ENCODE measurements at places on chromosomes 7 and 10. TPM values are rescaled to one million over a fixed set of nuclear protein-coding genes. Genes with fewer than 3 reads are reported as not detected.

DNA sequence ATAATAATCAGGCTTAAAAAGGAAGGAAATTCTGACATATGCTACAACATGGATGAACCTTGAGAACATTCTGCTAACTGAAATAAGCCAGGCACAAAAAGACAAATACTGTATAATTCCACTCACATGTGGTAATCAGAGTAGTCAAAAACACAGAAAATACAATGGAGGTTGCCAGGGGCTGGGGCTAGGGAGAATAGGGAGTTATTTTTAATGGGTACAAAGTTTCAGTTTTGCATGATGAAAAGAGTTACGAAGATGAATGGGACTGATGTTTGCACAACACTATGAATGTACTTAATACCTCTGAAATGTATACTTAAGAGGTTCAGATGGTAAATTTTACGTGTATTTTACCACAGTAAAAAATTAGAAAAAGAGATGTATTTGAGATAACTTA is 145.6 kb downstream of the DOCK4 start:
- DNase-seq = no peak

- DNase-seq = no peak
Measured at GRCh38 chr7:121558288-121558687, 162.2 kb upstream of the FAM3C start.

- peak; percentile 11 for DNase-seq
Measured at GRCh38 chr7:5755704-5756504, 25.6 kb downstream of the RNF216 start.

DNA sequence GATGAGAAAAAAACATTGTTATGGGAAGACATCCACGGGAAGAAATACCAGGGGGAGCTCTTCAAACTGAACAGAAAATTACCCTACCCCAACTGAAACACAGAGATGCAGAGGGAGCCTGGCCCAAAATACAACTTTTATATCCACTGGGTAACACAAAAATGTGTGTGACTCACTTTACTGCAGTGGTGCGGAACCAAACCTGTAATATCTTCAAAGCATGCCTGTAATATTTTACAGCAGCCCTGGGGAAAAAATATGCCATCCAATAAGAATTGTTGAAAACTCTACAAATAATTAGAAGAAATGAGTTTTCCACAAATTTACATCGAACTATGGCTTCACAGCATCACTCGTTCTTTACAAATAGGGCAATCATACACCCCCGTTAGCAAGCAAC is 49.8 kb upstream of the SRRM3 start:
- DNase-seq = no peak

DNA sequence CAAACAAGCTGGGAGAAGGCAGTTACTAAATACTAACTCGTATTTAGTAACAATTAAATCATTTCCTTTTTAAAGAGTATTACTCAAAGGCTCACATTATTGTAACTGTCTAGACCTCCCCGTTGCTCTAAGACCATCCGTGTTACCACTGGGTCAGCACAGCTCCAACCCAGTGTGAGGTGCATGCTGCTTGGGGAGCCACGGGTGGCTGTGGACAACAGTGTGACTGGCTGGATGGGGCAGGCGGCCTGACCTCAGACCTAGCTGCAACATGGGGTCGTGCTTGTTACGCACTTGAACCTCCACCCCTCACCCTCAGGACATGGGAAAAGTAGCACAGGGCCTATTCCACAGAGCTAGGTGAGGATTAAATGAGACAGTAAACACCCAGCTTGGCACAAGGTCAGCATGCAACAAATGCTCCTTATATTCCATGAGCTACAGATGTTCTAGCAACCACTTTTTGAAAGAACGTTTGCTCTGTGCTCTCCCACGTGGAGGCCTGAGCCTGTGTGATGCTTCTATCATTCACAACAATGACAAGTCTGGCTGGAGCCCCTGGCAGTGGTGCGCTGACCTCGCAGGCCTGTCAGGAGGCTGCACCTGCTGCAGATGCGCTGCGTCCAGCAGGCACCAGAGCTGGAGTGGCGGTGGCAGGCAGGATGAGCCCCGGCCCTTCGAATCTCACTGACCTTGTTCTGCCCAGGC is 135.7 kb downstream of the PKD1L1 start:
- DNase-seq = no peak

GRCh38 chr7:149827089-149827981 is 10.8 kb upstream of the ZNF862 start:
- no peak for DNase-seq

DNA sequence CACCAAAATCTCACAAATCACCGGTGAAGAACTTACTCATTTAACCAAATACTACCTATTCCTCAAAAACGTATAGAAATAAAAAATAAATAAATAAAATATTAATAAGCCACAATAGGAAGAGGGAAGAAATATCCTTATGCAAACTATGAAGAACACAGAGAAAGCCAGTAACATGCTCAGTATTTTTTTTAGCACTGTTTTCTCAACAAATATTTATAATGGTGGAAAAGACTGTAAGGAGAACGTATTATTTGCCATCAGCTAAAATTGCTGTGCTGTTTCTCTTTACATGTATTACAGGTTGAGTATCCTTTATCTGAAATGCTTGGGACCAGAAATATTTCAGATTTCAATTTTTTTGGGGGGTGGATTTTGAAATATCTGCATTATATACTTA is 21.0 kb downstream of the KIAA1217 start:
- no peak for DNase-seq

GRCh38 chr10:127982601-127983000 is 75.7 kb downstream of the PTPRE start:
- no peak for DNase-seq

DNA sequence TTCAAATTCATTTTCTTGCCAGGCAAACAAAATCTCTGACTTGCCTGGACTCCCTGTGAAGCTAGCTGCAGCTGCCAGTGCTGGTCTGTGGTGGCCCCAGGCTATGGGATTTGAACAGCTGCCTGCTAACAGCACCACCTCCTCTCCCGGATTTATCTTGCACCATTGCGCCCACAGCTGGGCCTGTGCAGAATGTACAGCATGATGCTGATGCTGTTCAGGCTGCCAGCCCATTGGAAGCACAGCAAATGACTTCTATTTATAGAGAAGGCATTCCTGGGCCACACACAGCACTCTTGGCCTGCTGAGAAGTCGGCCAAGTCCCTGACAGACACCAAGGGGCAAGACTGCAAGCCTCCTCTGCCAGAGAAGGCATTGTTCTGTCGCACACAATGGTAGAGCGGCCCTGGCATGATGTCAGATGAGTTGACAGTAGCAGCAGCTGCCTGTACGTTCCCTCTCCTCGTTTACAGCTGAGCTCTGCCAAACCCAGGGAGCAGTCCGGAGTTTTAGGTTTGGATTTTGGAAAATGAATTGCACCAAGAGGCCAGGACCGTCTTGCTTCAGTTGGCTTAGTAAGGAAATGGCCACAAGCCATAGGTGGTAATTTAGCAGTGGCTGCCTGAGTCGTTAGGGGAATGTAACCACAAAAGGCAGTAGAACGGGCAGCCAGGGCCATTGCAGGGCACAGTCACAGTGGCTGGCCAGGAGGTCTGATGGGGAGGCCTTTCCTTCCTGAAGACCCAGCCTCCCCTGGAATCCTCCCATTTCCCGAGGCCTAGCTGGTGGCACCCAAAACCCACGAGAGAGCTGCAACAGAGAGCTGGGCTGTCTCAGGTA is 38.5 kb downstream of the MTURN start:
- DNase-seq = peak; percentile 67

DNA sequence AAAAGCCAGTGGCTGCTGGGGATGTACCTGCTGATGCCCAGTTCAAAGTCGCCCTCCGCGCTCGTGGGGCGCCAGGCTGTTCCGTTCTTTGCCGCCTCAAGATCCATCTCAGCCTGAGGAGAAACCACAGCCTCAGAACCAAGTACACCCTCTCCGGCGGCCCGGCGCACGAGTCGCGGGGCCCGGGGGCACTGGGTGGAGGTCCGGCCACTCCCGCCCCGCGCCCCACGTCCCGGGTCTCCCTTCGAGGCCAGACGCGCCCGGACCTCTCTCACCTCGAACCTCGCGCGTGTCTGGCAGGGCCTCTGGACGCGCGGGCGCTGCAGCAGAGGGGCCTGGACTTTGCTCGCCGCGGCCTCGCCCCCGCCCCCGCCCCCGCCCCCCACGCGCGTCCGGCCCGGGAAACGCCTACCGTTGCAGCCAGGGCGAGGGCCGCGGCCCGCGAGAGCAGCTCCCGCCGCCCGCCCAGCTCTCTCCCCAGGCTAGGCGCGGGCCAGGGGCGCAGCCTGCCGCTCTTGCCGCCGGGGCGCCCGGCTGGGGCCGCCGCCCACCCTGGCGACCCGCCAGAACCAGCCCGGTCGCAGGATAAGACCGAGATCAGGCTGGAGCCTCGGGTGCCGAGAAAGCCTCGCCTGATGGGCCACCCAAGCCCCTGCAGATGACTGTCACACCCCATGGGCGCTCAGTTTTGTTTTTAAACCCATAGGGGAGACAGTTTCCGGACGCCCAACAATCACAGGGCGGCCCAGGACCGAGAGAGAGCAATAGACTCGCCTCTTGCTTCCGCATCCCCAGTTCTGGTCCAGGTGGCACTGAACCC is at the start of gene ABCB4:
Gene ABCB4, minus strand, starts transcription at position 322 of the 820 bp plus-strand sequence. Its CDS starts 215 bp downstream, at position 107.
- DNase-seq = no peak

GRCh38 chr10:126352453-126352852 is 35.8 kb downstream of the ADAM12 start:
- no peak for DNase-seq

GRCh38 chr7:14191686-14192098 is 202.2 kb upstream of the ETV1 start:
- no peak for DNase-seq

GRCh38 chr7:130270947-130271800 is 4.5 kb downstream of the CPA2 start:
- no peak for DNase-seq

DNA sequence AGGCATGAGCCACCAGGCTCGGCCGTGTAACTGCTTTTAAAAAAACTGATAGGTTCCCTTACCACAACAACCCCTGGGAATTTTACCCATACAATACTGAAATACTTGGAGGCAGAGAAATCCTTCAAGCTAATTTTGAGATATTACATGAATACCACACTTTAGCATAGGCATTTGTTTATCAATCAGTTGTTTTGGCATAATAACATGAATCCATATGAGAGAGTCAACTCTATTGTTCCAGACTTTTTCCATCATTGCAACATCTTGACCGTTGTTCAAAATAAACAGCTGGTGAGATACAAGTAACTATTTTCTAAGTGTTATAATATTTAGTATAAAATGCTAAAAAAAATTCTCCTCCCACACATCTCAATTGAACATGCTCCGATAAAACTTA is 36.8 kb downstream of the LAMB4 start:
- no peak for DNase-seq

DNA sequence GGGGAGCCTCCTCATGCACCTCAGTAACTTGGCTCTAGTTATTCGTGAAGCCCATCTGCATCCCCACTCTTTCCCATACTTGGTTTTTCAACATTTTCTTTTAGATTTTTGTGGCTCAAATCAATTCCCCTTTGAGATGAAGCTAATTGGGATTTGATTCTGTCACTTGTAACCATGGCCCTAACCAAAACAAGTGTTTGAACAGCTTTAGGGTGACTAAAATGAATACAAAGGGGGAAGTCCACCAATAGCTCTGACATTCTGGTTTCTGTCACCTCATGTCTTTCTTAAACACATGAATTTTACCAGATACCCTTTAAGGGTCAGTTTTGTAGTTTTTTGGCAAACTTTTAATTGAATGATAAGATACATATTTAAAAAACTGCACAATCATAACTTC is 87.0 kb downstream of the PCGF5 start:
- no peak for DNase-seq

DNA sequence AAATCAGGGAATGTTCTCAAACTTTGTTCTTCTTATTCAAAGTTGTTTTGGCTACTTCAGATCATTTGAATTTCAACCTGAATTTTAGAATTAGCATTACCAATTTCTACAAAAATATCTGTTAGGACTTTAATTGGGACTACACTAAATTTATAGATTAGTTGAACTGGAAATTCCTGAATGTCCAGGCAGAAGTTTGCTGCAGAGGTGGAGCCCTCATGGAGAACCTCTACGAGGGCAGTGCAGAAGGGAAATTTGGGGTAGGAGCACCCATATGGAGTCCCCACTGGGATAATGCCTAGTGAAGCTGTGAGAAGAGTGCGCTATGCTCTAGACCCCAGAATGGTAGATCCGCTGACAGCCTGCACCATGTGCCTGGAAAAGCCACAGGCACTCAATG is 22.8 kb upstream of the AGMO start:
- no peak for DNase-seq

GRCh38 chr7:67866812-67867211 is 870.2 kb downstream of the TYW1 start:
- no peak for DNase-seq

GRCh38 chr7:88203401-88203800 is 16.4 kb downstream of the SRI start:
- no peak for DNase-seq

DNA sequence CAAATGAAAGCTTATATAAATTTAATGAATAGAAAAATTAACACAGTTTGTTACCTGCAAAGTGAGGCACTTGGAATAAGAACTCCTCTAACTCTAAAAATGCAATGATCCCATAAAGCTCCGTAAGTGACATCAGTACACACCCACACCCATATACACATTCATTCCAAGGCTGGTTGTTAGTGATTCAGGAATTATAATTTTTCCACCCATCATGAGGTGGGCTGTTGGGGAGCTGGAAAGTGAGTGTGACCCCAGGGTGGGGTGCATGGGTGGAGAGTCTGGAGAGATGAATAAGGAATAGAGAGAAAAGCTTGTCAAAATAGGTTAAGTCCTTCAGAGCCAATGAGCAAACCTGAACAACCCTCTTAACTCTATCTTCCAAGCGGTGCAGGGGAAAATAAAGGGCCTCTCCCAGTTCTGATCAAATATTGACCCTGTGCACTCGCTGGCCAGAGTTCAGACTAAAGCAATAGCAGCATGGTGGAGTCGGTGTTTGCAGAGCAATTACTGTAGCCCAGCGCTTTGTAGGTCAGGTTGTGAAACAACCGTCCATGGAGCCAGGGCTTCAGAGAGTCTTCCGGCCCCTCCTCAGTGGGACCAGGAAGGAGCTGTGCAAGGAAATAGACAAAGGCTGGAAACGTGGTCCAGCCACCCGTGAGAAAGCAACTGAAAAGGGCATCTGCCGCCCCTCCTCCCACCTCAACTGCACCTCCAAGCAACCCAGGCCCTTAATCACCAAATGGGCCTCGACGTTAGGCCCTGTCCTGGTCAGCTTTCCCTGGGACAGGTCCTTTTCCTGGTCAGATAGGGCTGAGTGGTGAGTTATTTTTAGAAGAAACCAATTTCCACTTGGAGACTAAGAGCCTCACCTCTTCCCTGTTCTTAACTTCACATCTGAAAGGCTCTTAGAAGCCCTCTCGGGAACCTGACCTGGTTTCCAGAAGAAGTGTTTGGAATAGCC is 61.2 kb downstream of the SH3PXD2A start:
- DNase-seq = no peak

FAM221A gene
- polyA plus RNA-seq = not detected

LIPM gene
- polyA plus RNA-seq = not detected

PKD2L1 gene
- polyA plus RNA-seq = not detected

GRM8 gene
- 1.1 TPM for polyA plus RNA-seq

NEUROG3 gene
- not detected for polyA plus RNA-seq

OR2A42 gene
- not detected for polyA plus RNA-seq

MRPL43 gene
- polyA plus RNA-seq = 62.9 TPM

Measured in muscle of arm (tissue), 14 donors.